ENCODE measurements at places on chromosomes 11 and 22. TPM values are rescaled to one million over a fixed set of nuclear protein-coding genes. Genes with fewer than 3 reads are reported as not detected.
A peak's percentile ranks its signal among the peaks of the same experiment; 100 is the strongest.

The FOLR2 gene
- total RNA-seq = not detected

GRCh38 chr11:2807025-2807681 lies 78.4 kb downstream of the CDKN1C start:
- H3K4me1 ChIP-seq = peaks cover 19% of the 10 kb centered on the region
- no peak overlapping the region for H3K27ac ChIP-seq
- H3K27me3 ChIP-seq = no peaks in the 10 kb centered on the region
- no peak overlapping the region for H3K4me3 ChIP-seq
- H3K36me3 ChIP-seq = peaks cover 13% of the 10 kb centered on the region

GRCh38 chr11:64263021-64263946 lies 12.0 kb downstream of the PLCB3 start:
- no peaks in the 10 kb centered on the region for H3K36me3 ChIP-seq
- H3K4me3 ChIP-seq = peak overlapping the region; percentile 55
- H3K4me1 ChIP-seq = no peaks in the 10 kb centered on the region
- H3K27ac ChIP-seq = no peak overlapping the region
- H3K27me3 ChIP-seq = peaks cover 16% of the 10 kb centered on the region

DNA sequence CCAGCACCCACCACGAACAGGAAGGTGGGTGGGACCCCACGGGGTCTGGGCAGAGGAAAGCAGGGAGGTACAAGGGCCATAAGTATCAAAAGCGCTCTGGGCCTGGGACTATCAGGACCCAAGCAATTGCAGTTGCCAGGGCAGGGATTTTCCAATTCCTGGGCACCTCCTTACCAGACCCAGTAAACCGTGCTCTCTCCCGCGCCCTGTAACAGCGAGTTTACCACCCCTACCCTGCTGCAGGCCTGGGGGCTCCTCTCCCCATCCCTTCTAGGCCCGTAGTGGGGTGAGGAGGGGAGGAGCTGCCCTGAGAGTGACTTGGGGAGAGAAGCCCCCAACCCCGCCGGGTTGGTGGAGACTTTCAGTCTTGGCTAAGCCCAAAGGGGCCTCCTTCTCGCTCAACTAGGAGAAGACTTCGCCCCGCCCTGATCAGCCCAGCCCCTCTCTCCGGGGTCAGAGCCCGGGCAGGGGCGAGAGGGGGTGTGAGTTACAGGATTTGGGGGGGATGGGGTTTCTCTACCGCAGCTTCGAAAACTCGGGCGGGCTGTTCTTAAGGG lies 5.4 kb downstream of the PAX6 start:
- H3K4me1 ChIP-seq = peaks cover 49% of the 10 kb centered on the region
- H3K27me3 ChIP-seq = peaks cover 54% of the 10 kb centered on the region
- H3K4me3 ChIP-seq = peak overlapping the region; percentile 51
- H3K27ac ChIP-seq = peak overlapping the region; percentile 15

Data from glutamatergic neuron (in vitro differentiated cells).